GM23338 (cell line): ENCODE measurements at places on chromosomes 13 and 19.

DNA sequence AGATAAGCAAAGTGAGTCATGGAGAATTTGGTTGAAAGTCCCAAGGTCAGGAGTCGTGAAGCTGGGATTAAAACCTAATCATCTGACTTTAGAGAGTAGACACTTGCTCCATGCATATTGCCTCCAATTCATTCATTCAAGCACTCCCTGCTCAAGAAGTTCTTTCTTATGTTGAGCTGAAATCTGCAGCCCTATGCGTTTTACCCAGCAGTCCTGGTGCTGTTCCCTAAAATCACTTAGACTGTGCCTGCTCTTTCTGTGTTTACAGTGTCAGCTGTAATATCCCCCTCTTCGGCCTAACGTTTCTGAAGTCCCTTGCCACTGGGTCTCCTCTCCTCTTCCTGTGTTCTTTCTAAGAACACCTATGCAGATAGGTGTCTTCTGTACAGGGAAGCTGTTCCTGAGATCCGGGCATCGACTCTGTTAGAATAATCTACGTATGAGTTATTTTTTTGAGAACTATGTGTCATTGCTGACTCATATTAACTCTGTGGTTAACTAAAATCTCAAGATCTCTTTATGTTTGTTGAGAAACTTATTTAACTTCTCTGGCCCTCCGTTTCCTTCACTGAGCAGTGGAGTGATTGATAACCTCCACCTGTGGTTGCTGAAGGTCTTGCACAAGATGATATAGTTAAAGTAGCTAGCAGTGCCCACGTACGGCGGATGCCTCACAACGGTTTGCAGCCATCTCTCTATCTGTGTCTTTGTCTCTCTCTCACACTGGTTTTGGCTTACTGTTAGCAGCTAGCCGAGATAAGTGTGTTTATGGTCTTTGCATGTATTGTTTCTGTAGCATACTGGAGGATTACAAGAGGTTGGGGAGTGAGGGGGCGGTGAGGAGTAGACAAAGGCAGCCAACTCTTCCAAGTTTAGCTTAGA is 4.7 kb downstream of the ALOX5AP start:
- DNase-seq, result no peak

- no peak for DNase-seq
These were observed 28.7 kb downstream of the PDE4A start for GRCh38 chr19:10449037-10449436.

DNA sequence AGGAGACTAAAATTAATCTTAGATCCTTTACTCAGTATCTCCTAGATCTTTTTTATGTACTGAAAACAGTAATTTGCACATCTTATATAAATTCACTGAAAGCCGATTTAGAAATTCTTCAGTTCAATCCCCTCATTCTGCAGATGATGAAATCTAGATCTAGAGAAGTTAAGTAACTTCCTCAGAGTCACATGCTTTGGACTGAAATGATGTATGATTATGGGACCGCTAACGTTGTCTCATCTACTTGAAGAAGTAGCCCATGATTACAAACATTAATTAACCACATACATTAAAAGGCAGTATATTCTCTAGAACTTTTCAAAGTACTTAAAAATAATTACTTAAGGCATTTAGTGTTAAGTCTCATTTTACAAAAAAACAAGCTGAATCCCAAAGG is 37.8 kb downstream of the ELF1 start:
- no peak for DNase-seq

DNA sequence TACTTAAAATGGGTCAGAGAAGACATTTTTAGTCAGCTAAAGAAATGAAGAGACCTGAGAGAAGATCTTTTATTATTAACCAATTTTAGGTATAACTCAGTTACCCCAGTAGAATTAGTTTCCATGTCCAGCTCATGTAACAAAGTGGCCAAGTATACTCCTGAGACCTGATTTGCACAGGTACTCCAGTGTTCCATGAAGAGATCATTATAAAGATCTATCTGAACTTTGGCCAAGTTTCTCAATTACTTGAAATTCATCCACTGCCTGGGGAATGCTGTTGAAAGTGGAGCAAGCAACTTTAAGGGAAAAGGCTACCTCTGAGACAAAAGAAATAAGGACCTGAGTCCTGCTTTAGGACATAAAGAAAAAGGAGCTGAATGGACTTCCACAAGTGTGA is 47.0 kb downstream of the EDNRB start:
- DNase-seq, result no peak

- DNase-seq, result peak; percentile 18
These were observed 328.6 kb downstream of the SLITRK5 start for GRCh38 chr13:87999788-88000187.

GRCh38 chr19:5298471-5298901 is 42.1 kb downstream of the PTPRS start:
- no peak for DNase-seq

DNA sequence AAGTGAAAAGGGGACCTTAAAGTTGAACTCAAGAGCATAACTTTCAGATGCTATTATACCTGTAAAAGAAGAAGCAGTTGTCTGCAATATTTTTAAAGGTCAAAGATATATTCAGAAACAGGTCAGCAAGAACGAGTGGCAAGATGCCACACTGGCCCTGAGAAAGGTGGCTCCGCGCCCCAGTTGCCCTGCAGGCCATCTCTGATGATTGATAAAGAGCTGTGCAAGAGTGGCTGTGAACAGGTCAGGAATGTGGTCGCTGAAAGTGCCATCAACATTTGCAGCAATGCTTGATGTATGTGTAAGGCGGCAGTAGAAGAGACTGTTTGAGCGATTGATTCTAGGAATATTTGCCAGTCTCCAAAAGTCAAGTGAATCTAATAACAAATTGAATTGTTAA is 664.2 kb upstream of the SLC10A2 start:
- peak; percentile 2 for DNase-seq
